NCI-H2029 (cell line): ENCODE measurements at places on chromosomes 3 and 15.

DNA sequence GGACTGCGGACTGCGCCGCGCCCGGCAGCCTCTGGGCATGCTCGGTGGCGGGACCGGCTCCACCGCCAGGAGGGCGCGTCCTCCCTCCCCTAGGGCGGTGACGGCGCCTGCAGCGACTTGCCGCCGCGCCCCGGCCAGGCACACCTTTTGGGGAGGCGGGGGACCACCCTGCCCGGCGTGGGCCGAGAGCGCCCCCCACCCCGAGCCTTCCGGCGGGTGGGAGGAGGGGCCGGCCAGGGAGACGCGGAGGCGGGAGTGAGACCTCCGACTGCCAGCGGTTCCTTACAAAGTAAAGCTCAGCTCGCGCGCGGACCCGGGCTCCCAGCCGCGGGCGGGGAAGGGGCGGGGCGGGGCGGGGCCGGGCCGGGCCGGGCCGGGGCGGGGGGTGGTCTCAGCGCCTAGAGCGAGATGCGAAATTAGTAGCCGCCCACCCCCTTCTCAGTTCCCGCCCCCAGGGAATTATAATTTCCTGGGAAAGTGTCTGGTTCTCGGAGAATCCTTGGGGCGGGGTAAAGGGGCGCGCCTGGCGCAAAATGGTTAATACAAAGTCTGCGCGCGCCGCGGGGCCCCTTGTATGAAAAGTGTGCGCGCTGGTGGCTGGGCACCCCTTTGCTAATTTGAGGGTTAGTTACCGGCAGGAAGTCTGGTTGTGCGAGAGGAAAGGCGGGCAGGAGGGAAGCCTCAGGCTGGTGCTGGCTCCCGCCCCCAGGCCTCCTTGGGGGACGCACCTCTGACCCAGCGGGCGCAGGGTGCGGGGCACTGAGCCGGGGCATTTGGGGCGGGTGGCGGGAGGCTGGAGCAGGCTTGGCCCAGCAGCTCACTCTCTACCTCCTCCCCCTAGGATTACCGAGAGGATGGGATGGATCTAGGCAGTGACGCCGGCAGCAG, 224.8 kb upstream of the IL12A start:
- no peak for DNase-seq

GRCh38 chr15:100515758-100516157, 13.0 kb downstream of the CERS3 start:
- DNase-seq, result no peak

DNA sequence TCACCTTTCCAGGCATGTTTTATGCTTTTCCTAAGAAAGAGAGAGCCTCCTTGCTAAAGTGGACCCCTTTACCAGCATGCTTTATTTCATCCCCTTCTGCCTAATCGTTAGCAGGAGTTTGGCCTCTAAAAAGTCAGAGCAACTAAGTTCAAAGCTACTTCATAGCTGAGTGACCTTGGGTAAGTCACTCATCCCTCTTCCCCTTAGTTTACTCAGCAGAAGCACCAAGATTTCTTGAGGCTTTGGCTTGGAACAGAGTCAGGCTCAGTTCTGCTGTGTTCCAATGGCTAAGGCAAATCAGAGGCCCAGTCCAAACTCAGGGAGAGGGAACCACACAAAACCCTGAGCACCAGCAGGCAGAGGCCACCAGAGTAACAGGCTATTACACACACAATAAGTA, 254.9 kb downstream of the TJP1 start:
- no peak for DNase-seq

- no peak for DNase-seq
These were observed 57.4 kb downstream of the MGLL start for GRCh38 chr3:127764841-127765362.

DNA sequence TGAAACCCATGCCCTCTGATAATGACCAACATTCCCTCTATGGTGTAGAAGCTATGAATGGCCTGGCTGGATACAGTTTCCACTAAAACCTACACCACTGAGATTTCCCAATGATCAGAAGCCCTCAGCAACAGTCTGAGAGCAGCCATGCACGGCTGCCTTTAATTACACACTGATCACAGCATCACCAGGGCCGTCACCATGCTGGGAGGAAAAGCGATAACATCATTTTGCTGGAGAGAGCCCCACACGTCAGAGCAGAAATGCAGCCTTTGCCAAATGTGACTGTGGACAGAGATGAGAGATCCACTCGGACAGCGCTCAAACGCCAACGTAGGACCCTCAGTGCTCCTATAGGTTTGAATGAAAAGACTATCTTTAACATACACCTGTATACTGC, 135.0 kb downstream of the XXYLT1 start:
- DNase-seq, result no peak

- DNase-seq, result no peak
These were observed 626.4 kb upstream of the GOLIM4 start for GRCh38 chr3:168722091-168722490.

DNA sequence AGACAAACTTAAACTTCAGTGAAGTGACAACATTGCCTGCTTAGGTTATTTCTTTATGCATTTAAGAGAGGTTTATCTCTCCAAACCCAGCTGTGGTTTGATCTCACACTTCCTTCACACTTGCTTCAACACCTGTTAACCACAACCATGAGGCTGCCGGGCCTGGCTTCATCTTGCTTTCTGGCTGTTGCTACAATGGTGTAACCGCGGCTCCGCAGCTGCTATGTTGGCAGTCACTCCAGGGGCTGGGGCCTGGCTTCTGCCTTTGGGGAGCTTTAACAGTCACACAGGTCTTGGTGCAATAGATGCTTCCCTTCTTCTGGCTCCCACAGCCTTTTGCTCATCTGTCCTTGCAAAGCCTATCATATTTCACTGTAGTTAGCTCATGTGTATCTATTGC, 72.9 kb upstream of the MNS1 start:
- DNase-seq, result no peak

- DNase-seq, result no peak
These were observed 14.5 kb downstream of the TMEM158 start for GRCh38 chr3:45211466-45212094.

DNA sequence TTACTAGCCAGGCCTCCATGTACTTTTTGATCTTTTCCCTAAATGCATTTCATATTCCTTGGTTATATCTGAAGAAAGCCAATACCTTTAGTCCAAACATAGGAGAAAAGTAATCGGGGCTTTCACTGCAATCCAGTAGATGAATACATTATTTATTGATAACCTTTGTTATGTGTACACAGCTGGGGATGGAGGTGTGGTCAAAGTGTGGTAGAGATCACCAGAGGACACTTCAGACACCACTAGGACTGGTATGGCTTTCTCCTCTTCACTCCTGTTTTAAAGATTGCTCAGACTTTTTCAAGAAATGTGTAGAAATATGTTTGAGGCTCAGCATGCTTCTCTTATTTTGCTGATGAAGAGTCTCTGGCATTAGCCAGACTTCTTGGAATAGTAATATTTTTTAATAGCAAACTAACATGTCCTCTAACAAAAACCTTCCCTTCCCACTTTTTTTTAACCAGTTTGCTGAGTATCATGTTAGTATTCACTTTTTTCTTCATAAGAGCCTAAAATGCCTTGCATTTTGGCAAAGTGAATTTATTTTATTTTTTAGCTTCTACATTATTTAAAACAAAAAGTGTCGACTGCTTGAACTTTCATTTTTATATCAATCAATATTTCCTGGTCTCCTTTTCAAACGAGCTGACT, 65.6 kb upstream of the MBNL1 start:
- no peak for DNase-seq

DNA sequence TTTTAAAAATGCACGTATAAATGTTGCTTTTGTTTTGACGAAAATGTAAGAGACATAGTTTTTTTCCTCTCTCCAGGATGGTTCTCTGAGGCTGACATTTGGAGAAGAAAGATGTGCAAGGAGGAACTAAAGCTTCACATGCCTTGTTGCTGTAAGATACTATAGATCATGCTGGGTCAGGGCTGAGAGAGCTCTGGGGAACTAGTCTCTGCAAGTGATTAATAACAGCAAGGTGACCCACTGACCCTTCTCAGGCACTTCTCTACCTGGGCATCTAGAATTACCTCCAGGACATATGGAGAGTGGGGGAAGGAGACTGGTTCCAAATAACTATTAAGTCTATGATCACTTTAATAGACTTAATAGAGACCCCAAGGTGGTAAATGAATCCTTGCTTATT, 246.0 kb downstream of the KBTBD8 start:
- DNase-seq, result no peak

DNA sequence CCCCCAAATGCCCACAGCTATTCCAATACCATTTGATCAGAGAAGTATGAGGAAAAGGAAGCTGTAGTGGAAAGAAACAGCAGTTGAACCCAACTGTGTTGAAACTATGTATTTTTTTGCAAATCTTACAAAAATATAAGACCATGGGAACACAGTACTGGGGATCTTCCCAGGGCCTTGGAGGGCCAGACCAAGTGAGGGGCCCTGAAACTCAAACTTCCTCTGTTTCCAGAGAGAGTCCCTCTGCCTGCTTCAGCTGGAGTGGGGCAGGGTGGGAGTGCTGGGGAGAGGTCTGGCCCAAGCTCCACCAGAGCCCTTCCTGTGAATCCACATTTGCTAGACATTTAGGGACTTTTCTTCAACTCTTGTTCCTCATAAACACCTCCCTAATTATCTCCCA, 263.9 kb downstream of the CHST2 start:
- DNase-seq, result no peak

DNA sequence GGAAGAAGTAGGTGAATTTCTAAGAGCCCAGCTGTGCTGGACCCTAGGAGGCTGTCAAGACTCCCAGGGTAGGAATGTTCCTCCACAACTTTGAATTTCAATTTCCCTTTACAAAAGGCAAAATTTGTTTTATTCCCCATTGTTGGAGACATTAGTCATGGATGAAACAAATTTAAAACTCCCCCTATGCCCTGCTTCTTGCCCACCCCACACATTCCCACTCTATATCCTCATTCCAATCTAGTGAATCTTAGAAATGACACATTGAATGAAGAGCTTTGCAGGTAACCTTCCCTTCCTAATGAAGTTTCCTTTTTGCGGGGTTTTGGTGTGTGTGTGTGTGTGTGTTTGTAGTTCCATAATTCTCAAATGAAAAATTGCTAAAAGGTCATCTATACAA, 72.6 kb downstream of the CCNL1 start:
- DNase-seq, result no peak

DNA sequence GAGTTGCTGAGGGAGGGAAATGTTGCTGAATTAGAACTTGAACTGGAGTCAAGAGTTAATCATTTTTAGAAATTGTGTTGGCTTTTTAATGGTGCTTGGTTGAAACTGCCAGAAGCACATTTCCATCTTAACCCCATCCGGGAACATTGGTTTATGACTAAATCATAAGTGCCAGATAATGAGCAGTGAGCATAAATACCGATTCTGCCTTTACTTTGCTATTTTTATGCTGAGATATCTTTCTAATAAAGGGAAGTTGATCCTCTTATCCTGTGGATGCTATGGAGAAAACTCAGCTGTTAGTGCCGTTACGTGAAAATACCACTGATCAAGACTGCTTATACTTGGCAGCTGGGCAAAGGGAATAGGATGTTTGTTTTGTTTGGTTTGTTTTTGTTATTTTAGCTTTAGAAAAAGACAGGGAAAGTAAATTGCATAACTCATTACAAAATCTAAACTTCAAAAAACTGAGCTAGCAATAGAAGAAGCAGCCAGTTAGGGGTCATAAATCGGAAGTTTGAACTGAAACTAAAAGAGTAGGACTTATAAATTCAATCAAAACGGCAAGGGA, 813.1 kb downstream of the NAALADL2 start:
- DNase-seq, result no peak

GRCh38 chr3:142040941-142041491, 108.3 kb downstream of the TFDP2 start:
- DNase-seq, result no peak

DNA sequence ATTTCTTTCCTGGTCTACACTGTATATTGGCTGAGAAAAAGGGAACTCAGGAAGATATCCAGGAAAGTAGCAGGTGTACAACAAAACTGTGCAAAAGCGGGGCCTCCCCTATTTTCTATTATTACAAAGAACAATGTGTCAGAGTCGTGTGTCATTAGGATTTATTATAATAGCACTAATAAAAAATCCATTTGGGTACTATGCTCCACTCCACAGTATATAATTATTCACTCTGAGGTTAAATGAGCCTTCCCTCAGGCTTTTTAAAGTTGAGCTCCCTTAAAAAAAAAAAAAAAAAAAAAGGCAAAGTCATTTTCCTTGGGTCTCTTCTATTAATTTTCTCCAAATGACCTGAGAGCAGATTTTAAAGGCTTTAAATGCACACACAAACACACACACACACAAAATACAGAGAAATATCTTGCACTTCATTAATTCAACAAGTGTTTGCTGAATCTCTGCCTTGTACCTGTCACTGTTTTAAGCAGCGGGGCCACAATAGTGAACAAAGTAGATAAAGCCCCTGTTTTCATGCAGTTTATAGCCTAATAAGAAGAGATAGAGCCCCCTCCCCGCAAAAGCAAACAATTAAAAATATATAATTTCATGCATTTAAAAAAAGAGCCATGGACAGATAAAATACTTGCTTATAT, 1.3 kb upstream of the DPP8 start:
- no peak for DNase-seq

DNA sequence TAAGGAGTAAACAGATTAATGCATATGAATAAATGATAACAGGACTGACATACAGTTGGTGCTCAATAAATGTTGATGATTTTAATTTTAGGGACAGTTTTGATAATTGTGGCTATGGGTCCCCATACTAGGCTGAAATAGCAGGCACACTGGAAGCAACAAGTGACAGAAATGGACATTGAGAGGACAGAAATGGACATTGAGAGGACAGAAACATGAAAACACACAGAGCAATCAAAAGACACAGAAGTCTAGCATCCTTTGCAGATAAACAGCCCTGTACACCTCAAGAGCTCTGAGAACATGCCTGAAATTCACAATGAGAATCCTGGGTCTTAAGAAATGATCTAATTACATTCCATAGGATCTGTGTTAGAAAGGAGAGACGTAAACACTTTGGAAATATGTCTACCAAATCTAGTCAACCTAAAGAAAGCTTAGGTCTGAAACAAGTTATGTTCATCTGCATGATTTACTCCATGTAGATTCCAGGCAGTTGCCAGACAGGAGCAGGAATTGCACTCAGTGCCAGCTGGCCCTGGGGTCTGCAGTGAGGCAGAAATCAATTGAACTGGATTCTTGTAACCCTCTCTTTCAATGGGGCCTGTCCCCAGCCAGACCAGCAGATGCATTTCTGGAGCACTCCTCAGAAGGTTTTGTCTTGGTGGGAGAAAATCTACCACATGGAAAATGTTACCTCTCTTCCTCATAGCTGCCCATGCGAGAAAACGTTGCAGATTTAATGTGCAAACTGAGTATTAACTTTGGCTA, 60.3 kb downstream of the SYNM start:
- no peak for DNase-seq

- no peak for DNase-seq
These were observed 29.7 kb downstream of the CYP11A1 start for GRCh38 chr15:74337607-74338211.

- no peak for DNase-seq
These were observed 83.5 kb upstream of the VGLL4 start for GRCh38 chr3:11727207-11727606.

DNA sequence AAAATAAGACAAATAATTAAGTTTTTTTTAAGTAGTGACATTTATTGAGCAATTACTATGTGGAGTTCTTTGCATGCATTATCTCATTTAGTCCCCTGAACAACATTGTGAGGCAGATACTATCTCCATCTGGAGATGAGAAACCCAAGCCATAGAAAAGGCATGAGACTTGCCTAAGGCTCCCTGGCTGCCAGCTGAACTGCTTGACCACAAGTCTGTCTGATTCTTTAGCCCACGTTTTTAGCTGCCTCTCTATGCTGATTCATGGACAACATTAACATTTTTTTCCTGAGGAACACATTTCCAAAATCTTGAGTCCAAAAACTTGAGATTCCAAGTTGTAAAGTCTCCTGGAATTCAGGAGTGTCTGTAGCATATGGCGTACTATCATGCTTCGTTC, 263.6 kb upstream of the GOLGA6L4 start:
- DNase-seq, result no peak
